HEK293T (cell line): ENCODE measurements at places on chromosomes 16 and 17.

DNA sequence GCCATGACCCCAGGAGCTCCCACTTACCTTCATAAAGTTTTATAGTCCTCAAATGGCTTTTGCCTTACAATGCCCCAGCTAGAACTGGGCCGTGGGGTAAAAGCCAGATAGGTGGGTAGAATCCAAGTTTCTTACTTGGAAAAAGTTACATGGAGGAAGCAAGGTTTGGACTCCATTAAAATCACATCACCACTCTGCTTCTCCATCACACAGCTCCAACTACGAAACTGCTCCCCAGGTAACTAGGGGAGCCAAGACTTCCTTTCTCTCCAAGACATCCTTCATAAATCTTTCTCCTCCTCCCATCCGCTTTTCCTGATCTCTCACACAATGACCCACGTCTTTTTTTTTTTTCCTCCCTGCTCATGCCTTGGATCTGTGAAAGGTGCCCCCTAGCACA lies 130.8 kb upstream of the RCVRN start:
- no peak for DNase-seq

DNA sequence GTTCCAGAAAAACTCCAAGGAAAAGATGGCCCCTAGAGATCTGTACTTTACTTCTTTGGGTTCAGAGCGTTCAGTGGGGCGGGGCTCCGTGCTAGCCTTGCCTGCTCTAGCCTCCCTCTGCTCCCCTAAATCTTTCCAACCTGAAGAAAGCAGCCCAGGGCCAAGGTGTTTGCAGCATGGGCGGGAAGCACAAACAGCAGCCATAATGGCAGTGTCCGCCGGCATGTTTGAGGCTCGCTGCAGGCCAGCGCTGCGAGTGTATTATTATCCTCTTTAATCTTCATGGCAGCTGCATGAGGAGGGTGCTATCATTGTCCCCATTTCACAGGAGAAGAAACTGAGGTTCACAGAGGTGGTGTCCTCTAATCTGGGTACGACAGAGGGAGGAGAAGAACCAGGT lies 10.4 kb downstream of the CALB2 start:
- no peak for DNase-seq

GRCh38 chr17:73188011-73188410 lies 4.8 kb upstream of the COG1 start:
- no peak for DNase-seq

DNA sequence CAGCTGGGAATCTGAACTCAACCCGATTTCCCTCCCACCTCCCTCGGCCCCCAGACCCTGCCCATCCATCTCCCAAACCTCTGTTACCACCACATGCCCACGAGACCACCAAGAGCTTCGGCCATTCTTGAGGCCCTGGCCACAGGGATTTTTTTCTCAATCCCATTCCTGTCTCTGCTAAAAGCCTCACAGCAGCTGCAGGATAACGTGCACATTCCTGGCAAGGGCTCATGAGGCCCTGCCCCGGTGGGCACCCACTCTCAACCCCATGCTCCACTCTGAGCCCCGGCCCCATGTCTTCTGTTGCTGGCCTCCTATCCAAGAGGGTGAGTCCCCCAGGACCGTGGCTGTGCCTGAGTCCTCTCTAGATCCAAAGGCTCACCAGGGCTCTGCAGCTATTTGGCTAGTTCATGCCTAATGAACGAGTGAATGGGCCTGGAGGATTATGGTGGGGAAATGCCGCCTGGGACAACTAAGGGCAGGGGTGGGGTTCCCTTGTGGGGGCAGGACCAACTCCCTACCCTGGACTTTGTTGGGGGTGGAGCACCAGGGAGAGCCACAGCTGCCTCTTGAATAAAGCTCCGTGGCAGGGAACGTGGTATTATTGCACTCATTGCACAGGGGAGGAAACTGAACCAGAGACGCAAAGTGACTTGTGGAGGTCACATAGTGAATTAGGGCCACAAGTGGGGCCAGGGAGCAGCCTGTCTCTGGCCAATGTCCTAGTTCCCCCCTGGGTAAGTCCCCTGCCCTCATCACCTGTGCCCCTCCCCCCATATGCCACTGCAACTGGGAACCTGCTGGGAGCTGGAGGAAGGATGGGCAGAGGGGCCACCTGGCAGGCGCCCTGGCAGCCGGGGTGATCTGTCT lies 113.8 kb upstream of the SMURF2 start:
- DNase-seq, result no peak

DNA sequence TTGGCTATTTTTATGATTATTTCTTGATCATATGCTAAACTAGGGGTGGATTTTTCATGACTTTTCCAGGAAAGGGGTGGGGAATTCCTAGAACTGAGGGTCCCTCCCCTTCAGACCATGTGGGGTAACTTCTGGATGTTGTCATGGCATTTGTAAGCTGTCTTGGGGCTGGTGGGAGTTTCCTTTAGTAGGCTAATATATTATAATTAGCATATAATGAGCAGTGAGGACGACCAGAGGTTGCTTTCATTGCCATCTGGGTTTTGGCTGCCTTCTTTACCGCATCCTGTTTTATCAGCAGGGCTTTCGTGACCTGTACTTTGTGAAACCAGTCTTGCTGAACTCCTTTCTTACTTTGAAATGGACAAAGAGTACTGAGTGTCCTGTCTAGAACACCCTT lies 40.4 kb upstream of the ABCA5 start:
- DNase-seq, result no peak

- DNase-seq, result no peak
Observed at GRCh38 chr16:72216767-72217166, 44.8 kb upstream of the PMFBP1 start.

DNA sequence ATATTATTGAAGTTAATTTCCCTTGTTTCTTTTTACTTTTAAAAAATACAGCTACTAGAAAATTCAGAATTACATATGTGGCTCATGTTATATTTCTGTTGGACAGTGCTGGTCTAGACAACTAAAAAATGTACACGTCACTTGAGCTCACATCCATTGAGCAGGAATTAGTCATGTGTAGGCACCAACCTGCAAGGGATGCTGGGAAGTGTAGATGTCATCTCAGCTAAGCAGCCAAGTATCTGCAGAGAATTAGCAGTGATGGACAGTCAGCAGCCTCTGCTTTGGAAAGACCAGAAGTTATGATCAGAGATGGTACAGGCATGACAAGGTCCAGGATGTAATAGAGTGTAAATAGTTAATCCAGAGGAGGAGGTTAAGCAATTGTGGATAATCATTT lies 87.1 kb upstream of the HS3ST2 start:
- no peak for DNase-seq

DNA sequence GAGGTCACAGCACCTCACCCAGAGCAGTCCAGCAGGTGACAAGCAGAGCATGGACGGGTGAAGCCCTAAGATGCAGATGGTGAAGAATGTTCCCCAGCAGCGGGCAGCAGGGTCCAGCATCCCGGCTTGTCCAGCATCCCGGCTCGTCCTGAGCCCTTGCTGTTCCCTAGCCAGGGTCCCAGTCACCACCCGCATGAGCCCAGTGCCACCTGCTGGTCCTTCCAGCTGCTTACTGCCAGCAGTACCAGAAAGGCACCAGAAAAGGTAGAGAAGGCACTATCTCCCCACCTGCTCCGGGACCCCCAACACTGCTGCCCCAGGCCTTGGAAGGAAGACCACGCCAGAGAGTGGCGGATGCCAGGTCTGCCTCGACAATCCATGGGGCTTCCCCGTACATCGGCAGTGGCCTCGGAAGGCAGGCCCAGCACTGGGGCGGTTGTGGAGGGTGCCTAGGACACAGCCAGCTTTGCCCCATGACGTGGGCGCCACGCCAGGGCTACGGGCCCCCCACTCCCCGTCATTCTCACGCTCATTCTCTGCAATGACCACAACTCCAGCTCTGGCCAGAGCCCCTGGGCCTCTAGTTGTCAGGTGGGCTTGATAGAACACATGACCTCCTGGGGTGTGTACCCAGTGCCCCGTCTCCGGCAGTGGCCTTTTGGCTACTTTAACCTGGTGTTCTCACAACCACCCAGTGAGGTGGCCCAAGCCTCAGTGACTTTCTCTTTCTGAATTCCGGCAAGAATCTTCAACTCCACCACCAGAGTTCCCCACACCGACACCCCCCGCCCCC lies 1.4 kb downstream of the CENPX start:
- DNase-seq, result no peak

GRCh38 chr17:73705594-73705993 lies 61.3 kb upstream of the SDK2 start:
- DNase-seq, result no peak

- DNase-seq, result no peak
Observed at GRCh38 chr17:27651411-27652345, 20.7 kb downstream of the LGALS9 start.

DNA sequence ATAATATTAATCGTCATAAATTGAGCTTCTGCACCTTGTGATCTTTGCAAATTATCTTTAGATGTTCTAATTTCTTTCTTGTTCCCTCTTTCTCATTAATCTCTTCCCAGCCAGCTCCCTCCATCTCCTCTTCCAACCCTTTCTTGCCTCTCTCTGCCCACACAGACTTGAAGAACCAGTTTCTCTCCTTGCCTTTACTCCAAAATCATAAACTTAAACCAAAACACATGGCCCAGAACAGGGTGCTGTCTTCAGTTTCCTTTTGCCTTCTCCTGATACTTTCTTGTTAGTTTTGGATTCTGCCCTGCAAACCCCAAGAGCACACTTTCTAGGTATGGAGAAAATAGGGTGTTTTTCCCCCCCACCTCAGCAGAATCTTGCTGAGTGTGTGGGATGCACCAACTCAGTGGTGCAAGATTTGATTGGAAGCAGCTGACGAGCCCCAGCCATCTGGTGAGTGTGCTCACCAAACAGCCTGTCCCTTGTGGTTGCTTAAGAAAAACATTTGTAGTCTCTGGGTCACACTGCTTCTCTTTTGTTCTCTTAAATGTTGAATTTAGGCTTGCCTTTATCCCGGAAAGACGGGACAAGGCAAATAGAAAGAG lies 175.8 kb upstream of the MAF start:
- DNase-seq, result no peak

DNA sequence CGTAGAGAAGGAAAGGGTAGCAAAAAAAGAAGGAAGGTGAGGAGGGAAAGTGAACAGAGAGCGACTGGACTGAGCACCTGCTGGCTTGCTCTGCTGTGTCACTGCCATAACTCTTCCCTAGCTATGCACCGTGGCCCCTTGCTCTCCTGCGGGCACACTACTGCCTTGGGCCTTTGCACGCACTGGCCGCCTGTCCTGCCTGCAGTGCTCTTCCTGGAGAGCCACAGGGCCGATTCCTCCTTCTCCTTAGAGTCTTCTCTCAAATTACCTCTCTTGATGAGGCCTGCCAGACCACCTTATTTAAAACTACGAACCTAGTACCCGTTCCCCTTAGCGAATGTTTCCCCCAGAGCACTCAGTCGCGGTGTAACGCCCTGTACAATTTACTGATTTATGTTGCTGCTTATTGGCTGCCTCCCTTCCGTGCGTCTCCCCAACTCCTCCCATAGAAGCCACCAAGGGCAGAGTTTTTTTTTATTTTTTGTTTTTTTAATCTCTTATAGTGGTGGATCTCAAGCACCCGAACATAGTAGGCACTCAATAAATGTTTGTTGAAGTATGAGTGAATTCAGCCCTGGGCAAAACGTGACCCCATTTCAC lies 70.3 kb downstream of the RAI1 start:
- no peak for DNase-seq

GRCh38 chr17:19610879-19611278 lies 37.7 kb upstream of the ALDH3A2 start:
- DNase-seq, result no peak

- DNase-seq, result no peak
Observed at GRCh38 chr17:45127548-45128300, 4.6 kb downstream of the PLCD3 start.

GRCh38 chr17:38344420-38344745 lies 627 bp upstream of the GPR179 start:
- DNase-seq, result no peak

DNA sequence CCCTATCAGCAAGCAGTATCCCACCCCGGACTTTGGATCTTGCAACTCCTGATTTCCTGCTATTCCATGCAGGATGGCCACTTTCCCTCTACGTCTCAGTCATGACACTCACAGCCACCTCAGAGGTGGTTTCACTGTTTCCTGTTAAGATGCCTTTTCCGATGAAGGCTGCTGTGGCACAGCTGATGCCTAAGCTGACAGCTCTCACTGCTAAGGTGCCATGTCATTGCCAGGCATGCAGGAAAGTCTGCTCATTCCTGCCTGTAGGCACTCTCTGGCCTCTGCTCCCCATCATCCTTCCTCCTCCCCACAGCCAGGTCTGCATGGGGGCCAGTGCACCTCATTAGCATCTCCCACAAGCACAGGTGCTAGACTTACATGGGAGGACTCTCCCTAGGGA lies 173.0 kb downstream of the CBLN1 start:
- no peak for DNase-seq

GRCh38 chr17:68909066-68909465 lies 46.1 kb downstream of the ABCA8 start:
- DNase-seq, result no peak

GRCh38 chr17:83179374-83179773 lies 100.0 kb downstream of the METRNL start:
- DNase-seq, result no peak

DNA sequence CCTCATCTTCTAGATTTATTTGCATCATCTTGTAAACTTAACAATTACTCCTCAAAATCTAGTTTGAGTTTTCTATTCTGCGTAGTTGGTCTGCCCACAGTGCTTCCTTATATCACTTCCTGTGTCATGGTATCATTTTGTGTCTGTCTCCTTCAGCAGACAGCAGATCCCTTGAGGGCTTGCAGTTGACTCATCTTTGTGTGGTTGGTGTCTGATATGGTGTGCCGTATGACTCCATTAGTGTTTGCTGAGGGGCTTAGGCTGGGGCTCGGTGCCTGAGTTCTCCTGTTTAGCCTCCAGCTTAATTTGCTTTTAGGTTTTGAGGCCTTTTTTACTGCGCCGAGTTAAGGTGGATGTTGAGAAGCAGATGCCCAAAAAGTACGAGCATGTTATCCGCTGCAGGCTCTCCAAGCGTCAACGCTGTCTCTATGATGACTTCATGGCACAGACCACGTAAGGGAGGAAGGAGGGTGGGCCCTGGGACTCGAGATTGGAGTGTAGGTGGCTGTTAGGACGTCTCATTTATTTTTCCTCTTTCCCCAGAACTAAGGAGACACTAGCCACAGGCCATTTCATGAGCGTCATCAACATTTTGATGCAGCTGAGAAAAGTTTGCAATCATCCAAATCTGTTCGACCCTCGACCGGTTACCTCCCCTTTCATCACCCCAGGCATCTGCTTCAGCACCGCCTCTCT lies 16.9 kb downstream of the SRCAP start:
- no peak for DNase-seq
